Fibroblast of pulmonary artery (primary cell): ENCODE measurements at places on chromosomes 13 and 19.

GRCh38 chr13:101453784-101454201 lies 1.3 kb downstream of the ITGBL1 start:
- DNase-seq, result no peak

GRCh38 chr13:52371736-52372247 lies 34.2 kb downstream of the THSD1 start:
- peak; percentile 75 for DNase-seq

DNA sequence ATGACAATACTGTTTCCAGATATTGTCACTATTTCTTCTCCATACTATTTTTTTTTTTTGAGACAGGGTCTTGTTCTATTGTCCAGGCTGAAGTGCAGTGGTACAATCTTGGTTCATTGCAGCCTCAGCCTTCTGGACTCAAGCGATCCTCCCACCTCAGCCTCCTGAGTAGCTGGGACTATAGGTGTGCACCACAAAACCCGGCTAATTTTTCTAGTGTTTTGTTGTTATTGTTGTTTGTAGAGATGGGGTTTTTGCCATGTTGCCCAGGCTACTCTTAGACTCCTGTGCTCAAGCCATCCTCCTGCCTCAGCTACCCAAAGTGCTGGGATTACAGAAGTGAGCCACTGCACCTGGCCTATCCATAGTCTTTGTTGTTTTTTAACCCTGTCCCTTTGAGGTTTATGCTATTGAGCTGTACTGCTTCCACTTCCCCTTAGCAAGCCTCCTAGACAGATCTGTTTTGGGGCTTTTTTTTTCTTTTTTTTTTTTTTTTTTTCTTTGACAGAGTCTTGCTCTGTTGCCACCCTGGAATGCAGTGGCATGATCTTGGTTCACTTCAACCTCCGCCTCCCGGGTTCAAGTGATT lies 27.6 kb upstream of the MAP3K10 start:
- DNase-seq, result no peak

- peak; percentile 14 for DNase-seq
Observed at GRCh38 chr13:61148691-61149315, 266.8 kb downstream of the PCDH20 start.

DNA sequence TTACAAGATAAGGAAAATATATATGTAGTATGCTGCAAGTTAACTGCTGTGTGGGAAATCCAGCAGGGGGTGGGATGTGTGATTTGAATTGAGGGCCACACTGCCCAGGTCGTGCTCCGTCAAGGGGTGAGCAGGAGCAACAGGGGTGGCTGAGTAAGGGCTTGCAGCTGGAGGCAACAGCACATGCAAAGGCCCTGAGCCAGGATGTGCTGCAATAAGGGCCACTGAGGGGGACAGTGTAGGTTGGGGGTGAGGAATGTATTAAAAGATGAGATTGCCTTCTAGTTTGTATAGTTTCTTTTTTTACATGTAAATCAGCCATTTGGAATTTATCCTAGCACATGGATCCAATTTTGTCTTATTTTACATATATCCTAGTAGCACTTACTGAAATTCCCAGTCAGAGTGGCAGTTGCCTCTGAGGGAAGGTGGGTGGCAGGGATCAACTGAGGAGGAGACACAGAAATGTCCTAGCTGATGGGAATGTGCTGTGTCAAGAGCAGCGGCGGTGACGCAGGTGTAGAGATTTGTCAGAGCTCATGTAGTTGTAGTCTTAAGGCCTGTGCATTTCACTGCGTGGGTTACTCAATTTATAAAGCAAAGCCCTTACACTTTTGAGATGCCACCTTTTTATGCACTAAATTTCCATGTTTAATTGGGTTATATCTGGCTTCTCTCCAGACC lies 5.4 kb upstream of the RBM42 start:
- no peak for DNase-seq

GRCh38 chr13:20119960-20120359 lies 40.9 kb downstream of the GJA3 start:
- no peak for DNase-seq

DNA sequence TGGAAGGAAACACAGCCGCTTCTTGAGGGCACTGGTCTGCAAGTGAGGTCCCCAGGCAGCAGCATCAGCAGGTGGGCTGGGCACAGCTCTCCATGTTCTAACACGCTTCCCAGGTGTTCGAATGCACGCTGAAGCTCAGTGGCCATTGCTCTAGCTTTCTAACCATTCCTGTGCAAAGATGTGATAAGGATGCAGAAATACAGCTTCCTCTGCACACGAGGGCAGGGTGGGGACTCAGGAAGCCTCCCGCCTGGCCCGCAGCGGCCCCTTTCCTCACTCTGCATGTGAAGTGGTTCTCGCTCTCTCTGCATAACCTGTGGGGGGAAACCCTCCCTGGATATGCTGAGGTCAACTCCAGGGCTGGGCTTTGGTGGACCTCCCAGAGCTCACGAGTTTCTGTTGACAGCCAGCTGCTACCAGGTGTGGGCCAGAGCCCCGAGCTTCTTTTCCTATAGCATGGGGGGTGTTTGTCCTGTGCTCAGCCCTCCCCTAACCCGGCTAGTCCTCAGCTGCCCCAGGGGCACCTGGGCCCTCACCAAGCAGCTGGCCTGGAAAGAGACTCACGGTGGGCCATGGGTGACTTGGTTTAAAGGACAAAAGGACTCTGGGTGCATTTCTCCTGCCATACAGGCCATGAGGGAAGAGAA lies 168.2 kb downstream of the TEX29 start:
- no peak for DNase-seq

- DNase-seq, result peak; percentile 87
Observed at GRCh38 chr19:6076675-6077463, 33.4 kb downstream of the RFX2 start.

GRCh38 chr19:10780368-10780767 lies 55.6 kb downstream of the TMED1 start:
- DNase-seq, result peak; percentile 95

GRCh38 chr13:31518645-31519044 lies 220.7 kb upstream of the RXFP2 start:
- DNase-seq, result no peak

DNA sequence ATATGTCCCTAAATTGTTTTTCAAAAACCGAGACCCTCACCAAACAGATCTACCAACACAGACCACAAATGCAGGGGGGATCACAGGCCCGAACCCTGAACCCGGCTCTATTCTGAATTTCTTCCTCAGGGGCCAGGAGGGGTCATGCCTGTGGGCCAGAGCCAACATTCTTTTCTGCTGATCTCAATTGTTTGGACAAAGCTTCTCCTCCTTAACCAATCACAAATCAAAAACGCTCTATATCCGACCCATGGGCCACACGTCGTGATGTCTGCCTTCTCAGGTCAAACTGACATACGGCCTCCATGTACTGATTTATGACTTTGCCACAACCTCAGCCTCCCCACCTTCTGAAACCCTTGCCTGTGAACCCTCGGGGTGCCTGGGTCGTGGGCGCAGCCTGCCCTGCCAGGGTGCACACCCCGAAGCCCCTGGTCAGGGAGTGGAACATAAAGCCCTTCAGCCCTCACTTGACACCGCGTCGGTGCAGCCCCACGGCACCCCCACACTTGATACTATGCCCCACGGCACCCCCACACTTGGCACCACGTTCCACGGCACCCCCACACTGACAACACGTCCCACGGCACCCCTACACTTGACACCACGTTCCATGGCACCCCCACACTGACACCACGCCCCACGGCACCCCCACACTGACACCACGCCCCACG lies 58.4 kb upstream of the C13orf46 start:
- peak; percentile 82 for DNase-seq

- DNase-seq, result no peak
Observed at GRCh38 chr13:97185291-97185690, 36.8 kb upstream of the MBNL2 start.

DNA sequence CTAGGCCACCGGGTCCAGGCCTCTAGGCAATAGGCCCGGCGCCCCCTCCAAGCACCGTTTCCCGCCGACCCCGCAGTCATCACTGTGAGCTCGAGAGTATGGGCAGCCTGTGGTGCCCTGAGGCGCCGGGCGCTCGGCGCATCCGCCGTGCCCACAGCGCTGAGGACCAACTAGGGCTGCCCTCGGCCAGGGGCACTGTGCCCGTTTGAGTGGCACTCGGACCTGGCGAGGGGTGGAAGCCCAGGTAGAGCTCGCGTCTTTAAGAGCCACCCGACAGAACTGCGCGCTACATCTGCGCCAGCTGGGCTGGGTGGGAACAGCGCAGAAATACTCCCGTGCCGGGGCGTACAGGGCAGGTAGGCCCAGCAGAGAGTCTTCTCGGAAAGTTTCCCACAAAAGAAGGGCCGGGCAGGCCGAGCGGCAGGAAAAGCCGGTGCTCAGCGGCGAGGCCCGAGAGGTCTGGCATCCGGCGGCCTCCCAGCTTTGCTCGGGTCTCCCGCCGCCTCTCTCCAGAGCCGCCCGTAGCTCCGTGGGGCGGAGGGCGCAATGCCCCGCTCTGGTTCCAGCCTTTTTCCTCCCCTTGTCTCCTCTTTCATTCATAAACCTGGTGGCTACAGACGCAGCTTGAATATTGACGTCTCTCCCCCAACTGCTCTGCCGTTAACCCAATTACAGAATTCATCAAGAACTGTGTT lies 5.4 kb upstream of the SOX1 start:
- DNase-seq, result no peak

DNA sequence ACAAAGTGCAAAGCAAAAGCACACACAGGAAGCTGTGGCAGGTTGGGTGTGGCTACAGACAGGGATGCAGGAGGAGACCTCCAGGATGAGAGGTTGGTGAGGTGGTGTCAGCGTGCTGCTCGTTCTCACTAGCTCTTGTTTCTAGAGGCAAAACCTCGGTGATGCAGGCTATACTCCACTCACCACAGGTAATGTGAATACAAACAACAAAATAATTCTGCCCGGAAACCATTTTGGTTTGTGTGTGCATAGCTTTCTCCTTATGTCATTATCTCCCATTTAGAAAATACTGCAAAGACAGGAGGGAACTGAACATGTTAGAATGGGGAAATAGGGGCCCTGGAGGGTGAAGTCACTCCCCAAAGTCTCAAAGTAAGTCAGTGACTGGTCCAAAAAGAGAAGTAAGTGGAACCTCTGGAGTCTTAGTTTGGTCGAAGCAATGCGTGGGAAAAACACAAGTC lies 9.4 kb downstream of the LCP1 start:
- DNase-seq, result no peak

DNA sequence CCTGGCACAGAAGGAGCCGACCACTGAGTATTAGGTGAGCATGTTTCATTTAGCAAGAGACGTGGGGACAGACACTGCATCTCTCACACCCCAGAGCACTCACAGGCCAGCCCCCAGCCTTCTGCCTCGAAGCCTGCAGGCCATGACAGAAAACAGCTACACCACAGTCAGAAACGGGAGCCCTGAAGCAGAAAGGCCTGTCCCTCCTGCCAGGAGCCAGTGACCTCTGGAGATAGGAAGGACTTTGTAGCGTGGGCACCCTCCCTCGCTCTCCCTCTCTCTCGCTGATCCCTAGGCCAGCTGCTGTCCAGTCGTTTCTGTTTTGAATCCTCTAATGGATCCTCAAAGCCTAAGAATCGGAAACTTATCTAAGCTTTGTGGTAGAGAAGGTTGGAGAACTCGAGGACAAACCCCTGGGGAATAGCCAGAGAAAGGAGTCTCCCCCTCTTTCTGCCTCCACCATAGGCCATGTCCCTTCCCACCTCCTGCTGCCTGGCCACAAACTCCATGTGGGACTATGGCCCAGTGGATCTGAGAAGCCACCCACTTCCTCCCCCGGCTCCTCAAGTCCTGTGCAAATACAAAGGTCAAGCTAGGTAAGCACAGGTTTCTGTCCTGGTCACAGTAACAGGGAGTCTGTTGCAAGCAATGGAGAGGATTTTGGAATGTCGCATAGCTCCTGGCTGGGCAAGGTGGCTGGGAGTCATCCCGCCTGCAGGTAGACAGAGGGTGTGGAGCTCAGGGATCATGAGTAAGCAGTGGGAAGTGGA lies 95.1 kb downstream of the NUFIP1 start:
- DNase-seq, result no peak

GRCh38 chr13:32695602-32696250 lies 109.5 kb downstream of the PDS5B start:
- DNase-seq, result peak; percentile 10

DNA sequence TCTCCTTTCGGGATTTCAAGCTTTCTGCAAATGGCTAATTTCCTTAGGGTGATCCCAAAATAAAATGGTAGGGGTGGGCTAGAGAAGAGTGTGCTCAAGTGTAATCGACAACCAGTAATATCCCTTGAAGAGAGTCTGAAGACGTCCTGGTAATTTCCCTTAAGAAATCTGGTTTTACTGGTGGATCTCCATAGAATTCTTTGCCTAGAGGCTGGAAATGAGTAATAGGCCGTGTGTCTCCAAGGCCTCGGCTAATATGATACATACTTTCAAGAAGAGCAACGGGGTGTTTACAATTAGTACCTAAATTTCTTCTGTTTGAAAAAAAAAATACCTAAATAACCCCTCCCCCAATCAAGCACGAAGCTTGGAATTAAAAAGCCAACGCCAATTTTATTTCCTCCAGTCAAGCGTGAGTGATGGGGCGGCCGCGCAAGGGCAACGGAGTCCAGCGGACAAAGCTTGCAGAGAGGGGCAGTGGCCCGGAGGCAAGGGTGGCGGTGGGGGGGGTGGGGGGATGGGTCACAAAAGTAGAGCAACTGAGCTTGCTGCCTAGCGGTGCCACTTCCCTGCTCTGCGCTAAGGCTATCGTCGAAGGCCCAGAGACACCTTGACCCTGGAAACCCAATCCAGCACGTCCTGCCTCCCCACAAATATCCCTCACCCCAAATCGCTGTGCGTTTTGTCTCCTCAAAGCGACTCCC lies 7.8 kb downstream of the SOX21 start:
- no peak for DNase-seq

GRCh38 chr13:36778083-36778671 lies 40.8 kb upstream of the RFXAP start:
- DNase-seq, result peak; percentile 22

- DNase-seq, result no peak
Observed at GRCh38 chr19:52600639-52601024, 30.5 kb downstream of the ZNF701 start.

GRCh38 chr13:36130193-36130551 lies 1.0 kb downstream of the DCLK1 start:
- no peak for DNase-seq

- no peak for DNase-seq
Observed at GRCh38 chr13:33497146-33497845, 211.7 kb upstream of the STARD13 start.

- DNase-seq, result no peak
Observed at GRCh38 chr13:37401721-37402120, 196.8 kb downstream of the POSTN start.
